ENCODE measurements at places on chromosomes 6 and 20.

DNA sequence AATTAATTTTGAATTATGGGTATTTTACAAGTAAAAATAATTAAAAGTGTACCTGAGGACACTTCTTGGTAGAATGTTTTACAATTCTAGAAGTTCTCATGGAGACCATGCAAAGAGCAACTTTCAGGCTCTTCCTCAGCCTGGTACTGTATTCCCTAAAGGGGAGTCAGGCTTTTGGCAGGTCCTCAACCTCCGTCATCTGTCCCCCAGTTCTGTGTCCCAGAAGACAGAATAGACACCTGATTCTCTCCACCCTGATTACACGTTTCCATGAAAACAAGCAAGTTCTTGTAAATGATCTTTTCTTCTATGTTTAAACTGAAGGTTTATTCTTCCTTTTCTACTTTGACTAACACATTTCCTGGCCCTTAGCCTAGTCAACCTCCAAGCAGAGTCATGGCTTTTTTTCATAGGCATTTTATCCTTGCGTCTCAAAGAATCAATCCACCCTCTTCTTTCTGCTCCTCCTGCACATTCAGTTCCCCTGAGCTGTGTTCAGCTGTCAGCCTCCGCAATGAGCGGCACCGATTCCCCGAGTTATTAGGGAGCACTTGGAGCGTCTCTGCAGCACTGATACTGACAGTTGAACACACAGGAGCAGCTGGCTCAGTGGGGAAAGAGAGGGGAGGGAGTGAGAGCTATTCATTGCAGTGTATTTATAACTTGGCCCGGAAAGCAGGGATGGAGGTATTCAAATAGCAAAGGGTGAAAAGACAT is 1082.4 kb upstream of the MAP3K7 start:
- DNase-seq, result no peak

- DNase-seq, result no peak
Observed at GRCh38 chr20:38214256-38215193, 46.0 kb downstream of the KIAA1755 start.

- DNase-seq, result no peak
Observed at GRCh38 chr6:101302593-101302992, 90.9 kb upstream of the GRIK2 start.

- no peak for DNase-seq
Observed at GRCh38 chr6:129475477-129476247, 234.3 kb downstream of the ARHGAP18 start.

- no peak for DNase-seq
Observed at GRCh38 chr20:10714236-10714975, 40.6 kb upstream of the JAG1 start.

DNA sequence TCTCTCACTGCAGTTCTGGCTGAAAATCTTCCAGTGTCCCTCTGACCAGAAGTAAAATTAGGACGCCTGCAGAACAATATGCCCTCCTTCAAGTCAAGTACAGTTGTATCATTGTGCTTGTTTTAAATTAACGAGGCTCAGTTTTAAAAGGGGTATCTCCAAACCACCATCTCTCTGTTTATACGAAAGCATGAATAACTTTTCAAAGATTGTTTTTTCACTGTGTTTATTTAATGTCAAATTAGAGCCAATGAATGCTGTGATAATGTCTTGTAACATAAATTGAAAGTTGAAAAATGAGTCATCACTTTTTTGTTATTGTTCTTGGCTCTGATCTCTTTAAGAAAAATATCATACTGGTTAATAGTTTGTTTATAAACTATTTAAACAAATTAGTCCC is 230.7 kb upstream of the THEMIS start:
- no peak for DNase-seq

GRCh38 chr6:2622671-2623070 is 128.1 kb downstream of the MYLK4 start:
- DNase-seq, result no peak

- DNase-seq, result no peak
Observed at GRCh38 chr6:129849456-129849855, 11.7 kb downstream of the TMEM244 start.

DNA sequence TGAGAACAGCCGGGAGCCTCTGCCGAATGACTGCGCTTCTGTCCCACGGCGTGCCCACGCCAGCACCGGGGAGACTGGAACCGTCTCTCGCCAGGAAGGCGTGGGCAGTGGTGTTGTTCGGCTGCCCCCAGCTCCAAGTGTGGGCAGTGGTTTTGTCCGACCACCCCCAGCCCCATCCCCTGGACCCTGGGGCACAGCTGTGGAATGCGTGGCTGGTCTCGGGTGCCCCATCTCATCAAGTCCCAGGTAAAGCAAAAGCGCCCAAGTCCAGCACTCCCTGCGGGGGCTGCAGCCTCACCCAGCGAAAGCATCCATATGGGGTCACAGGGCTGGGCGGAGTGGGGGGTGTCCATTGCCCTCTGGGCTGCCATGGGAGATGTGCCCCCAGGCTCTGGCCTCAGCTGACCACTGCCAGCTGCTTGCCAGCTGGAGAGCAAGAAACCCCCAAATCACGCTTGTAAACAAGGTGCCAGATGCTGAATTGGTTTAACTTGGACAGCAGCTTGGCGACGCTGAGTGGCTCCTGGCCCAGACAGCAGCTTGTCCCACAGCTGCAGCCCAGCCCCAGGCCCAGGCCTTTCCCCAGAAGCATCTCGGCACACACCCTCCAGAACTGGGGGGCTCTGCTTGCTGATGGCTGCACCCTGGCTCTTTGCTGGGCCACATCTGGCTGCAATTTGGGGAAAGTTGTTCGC is 4.5 kb downstream of the CABLES2 start:
- DNase-seq, result no peak

GRCh38 chr20:10715035-10715434 is 41.2 kb upstream of the JAG1 start:
- DNase-seq, result no peak

DNA sequence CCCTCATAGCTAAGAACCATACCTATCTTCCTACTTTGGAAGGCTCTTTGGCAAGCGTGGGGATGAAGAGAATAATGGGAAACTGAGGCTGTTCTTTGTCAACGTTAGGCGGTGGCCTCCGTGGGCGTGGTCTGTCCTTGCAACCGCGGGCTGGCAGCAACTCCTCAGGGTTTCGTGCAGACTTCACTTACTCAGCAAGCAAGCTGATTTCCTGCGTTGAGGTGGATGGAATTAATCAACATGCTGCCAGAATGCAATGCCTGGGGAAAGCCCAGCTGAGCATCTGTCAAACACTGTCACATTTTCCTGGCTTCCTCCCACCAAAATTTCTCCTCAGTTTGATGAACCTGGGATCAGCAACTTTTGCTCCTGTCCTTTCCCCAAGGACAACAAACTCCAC is 9.2 kb upstream of the IL17F start:
- no peak for DNase-seq

DNA sequence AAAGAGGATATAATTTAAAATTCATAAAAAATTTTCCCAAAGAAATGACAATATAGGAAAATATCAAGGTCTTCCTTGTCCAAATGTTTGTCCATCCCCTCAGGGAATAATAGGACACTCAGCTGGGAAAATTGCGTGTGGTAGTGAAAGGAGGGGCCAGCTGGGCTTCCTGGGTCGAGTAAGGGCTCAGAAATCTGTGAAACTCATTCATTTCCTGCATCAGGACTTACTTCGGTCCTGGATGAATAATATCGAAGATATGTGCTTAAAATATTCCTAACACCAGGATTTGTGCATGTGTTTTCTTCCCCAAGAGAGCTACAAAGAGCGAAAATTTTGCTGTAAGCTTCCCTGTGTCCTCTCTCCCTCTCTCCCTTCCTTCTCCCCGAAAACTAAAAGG is 118.2 kb upstream of the GJE1 start:
- DNase-seq, result no peak

GRCh38 chr6:28489366-28490204 is 26.0 kb downstream of the GPX6 start:
- DNase-seq, result peak; percentile 60

- no peak for DNase-seq
Observed at GRCh38 chr6:1485678-1486077, 96.3 kb downstream of the FOXF2 start.

- no peak for DNase-seq
Observed at GRCh38 chr6:138017166-138017757, 90.0 kb downstream of the PERP start.

DNA sequence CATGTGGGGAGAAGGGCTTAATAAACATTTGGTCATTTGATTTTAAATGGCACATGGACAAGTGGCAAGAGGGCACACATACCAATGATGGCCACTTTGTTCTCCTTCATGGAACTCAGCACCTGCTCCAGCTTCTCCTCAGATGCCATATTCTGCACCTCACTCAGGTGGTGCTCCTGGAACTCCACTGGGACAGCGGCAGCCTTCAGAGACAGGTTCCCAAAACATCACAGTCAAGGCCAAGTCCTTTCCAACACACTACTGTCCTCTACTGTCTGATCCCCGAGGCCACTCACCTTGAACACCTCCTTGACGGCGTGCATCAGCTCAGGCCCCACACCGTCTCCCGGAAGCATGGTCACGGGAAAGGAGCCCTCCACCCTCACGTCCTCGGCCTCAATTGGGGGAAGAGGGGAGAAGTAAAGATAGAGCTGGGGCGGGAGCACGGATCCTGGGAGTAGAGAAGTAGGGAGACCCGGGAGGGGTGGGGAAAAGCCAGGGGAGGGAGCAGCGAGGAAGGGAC is 591 bp downstream of the IDH3B start:
- DNase-seq, result no peak

GRCh38 chr20:50425076-50425475 is 85.1 kb upstream of the PTPN1 start:
- no peak for DNase-seq

GRCh38 chr6:112827793-112828192 is 480.7 kb downstream of the RFPL4B start:
- no peak for DNase-seq

- DNase-seq, result no peak
Observed at GRCh38 chr6:155881826-155882526, 426.3 kb upstream of the NOX3 start.

DNA sequence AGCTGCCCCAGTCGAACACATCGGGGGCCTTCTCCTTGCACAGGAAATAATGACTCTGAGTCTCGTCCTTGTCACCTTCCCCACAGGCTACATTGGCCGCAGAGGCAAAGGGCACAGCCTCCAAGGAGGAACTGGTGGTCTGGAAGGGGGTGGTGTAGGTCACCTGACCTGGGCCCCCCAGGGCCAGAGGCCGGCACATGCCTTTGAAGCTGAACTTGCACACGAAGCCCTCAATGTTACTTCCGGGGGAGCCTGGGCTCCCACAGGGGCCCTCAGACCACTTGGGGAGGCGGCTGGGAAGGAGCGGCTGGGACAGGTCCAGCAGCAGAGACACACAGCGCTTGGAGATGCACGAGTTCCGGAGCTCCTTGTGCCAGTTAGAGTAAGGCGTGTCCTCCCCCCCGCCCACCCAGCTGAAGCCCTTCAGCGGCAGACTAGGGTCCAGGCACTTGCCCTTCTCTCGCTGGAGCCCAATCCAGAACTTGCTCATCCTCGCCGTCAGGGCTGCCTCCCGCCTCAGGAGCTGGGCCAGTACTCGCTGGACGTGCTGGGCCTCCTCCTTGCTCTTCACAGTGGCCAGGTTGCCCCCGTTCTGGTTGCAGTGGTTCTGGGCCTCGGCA is 578 bp downstream of the CD93 start:
- no peak for DNase-seq

- no peak for DNase-seq
Observed at GRCh38 chr6:89054208-89054607, 26.3 kb upstream of the PNRC1 start.

GRCh38 chr6:119171088-119171841 is 92.8 kb upstream of the FAM184A start:
- DNase-seq, result no peak

- DNase-seq, result no peak
Observed at GRCh38 chr6:22057962-22058361, 238.9 kb downstream of the PRL start.

DNA sequence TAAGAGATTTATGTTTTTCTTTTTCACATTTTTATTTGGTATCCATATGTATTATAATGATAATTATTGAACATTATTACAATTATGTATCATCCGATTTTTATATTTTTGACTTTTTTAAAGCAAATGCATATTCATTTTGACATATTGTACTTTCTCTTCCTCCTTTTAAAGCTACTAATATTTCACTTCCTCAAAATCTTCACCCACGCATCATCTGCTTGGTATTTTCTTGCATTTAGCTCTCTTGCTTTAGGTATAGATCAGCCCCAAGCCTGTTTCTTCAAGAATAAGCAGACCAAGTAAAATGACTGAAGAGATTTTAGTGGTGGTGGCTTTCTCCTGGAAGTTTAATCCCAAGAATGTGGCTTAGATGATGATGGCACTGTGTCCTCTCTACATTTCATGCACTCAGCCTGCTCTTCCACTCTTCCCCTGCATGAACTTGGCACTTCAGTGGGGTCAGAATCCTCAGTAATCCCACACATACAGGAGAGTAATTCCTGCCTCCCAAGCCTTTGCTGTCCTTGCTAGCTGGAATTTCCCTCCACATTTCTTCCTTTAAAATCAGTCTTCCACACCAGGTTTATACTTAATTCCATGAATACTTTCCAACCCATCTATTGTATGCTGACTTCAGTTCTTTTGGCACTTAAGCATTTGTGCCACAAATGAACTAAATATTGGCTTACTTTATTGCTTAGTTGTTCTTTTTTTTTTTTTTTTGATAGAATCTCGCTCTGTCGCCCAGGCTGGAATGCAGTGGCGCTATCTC is 8.2 kb downstream of the NCOA7 start:
- no peak for DNase-seq

DNA sequence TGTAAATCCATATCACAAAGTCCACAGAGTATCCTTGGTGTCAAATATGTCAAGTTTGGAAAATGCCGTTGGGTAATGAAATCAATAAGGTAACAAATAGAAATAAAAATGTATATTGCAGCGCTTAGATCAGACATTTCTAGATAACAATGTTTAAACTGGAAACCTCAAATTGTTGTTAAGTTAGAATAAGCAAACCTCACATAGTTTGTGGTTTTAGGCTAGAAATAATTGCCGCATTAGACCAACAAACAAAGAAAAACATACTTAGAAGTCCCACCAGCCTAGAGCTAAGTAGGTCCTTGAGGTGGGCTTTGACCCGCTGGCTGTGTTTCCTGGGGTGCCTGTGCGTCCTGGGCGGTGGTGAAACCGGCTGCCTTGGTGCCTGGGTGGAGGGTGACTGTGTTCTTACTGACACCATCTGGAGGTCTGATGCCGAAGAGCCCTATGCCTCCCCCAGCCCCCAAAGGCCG is 71.4 kb downstream of the DACT2 start:
- DNase-seq, result no peak

- DNase-seq, result no peak
Observed at GRCh38 chr6:147173675-147174308, 30.4 kb upstream of the STXBP5 start.

- no peak for DNase-seq
Observed at GRCh38 chr6:45822873-45823272, 192.8 kb downstream of the CLIC5 start.

- DNase-seq, result no peak
Observed at GRCh38 chr6:38170666-38171355, 351.3 kb downstream of the ZFAND3 start.

Data from naive thymus-derived CD8-positive, alpha-beta T cell (primary cell).